ENCODE measurements at places on chromosomes 16 and 17. TPM values are rescaled to one million over a fixed set of nuclear protein-coding genes. Genes with fewer than 3 reads are reported as not detected.

DNA sequence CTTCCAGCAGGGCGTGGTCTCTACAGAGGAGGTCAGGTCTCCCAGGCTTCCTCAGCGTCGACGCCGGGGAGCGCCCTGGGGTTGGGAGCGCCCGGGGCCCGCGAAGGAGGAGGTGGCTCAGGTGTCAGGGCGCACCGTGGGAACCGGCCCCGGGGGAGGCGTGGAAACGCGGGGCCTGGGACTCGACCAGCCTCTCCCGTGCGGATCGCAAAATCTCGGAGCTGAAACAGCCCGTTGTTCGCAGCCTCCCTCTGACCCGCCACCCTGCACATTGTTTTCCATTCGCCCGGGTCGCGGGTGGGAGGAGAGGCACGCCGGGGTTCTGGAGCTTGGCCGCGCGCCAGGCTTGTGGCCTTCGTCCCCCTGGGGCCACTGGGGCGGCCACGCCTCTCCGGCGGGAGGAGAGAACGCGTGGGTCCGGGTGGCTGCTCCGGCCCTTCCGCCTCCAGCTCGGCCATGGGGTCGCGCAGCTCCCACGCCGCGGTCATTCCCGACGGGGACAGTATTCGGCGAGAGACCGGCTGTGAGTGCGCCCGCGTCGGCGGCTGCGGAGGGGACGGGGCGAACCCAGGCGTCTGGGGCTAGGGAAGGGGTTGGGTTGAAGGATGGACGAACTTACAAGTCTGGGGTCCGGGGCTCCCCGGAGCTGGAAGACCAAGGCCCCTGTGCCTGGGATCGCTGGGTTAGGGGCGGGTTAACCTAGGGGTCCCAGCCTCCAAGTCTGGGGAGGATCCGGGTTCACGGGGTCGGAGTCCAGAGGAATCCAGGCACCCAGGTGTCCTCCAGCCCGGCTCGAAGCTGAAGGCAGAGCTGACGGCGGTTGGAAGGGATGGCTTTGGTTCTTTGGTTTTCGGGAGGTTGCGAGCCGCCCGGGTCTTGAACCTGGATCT is at the start of gene CHP2:
TSS of gene CHP2 (plus strand) at position 433 of the 890 bp plus-strand sequence. CDS start at position 457, 24 bp downstream.
- H3K4me1 ChIP-seq = no peaks in the 10 kb centered on the region
- no peak for DNase-seq
- peak within 1 kb of the TSS; percentile 11 for H3K4me3 ChIP-seq
- peaks cover 22% of the 10 kb centered on the region for H3K27me3 ChIP-seq
- H3K27ac ChIP-seq = no peak within 1 kb of the TSS

- no peaks in the 10 kb centered on the region for H3K36me3 ChIP-seq
- peak; percentile 32 for DNase-seq
- H3K4me1 ChIP-seq = no peaks in the 10 kb centered on the region
- no peak overlapping the region for H3K4me3 ChIP-seq
These were observed 8.1 kb upstream of the CPNE2 start for GRCh38 chr16:57084257-57084770.

DNA sequence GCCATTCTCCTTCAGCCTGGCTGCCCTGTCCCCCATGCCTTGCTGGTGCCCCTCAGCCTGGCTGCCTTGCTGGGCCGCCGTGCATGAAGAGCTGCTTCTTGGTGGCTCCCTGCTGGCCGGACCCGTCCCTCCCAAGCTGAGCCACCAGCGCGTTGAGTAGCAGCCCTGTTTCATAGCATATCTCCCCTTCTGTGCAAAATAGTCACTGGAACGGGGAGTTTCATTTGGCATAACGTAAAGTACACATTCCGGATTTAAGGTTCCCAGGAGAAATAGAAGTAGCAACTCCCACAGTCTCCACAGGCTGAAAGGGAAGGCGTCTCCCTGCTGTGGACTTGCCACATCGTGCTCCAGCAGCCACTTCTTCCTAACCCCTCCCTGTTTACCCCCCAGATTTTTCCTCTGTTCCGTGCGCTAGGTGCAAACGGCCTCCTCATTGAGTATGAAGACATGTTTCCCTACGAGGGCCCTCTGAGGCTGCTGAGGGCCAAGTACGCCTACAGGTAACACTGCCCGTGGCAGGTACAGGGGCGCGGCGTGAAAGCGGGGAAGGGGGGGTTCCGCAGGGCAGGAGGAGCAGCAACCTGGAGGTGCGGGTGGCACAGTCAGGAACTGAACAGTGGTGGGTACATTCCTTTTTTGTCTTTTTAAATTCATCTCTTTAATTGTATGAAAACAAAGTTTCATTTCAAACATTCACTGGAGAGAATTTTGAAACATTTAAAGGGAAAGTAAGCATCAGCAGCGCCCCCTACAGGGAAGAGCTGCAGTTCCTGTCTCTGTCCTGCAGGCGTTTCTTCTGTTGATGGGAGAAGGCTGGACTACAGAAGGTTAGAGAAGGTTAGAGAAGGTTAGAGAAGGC is 5.8 kb upstream of the OGFOD3 start:
- peaks cover 14% of the 10 kb centered on the region for H3K36me3 ChIP-seq
- no peak overlapping the region for H3K4me3 ChIP-seq
- peak overlapping the region; percentile 53 for H3K27ac ChIP-seq
- DNase-seq = peak; percentile 47
- H3K27me3 ChIP-seq = no peaks in the 10 kb centered on the region

PRDM7 gene
- total RNA-seq = not detected

PYY gene
- total RNA-seq = not detected

All from gastrocnemius medialis (tissue), 4 donors.